ENCODE measurements at places on chromosomes 11 and 22.

- DNase-seq, result no peak
Observed at GRCh38 chr11:71443736-71444445, 4.3 kb downstream of the DHCR7 start.

DNA sequence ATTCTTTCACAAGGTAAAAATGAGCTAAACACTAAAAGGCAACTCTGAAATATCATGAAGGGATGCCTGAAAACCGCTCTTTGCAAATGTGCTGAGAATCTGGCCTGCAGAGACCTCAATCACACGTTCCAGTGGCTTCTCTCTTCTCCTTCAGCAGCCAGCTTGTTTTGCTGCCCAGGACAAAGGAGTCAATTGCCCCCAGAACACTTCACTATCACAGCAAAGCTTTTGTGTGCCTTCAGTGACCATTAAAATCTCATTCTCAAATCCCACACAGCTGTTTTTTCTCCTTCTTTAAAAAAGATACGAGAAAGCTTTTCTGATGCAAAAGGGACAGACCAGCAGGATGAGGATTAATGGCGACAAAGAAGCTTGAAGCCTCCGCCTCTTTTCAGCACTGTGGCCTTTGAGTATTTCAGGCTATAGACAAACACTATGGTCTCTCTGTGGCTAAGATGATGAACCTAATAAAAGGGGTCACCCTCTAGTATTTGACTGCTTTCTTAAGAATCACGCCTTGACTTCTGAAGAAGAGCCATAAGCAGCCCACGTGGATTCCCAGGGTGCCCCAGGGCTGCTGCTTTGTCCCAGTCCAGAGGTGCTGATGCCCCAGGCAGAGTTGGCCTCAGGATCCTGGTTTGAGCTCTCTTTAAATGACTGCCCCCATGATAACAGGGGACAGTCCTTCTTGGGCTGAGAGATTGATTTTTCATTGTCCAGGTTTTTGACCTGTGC is 33.4 kb upstream of the NRIP3 start:
- no peak for DNase-seq

DNA sequence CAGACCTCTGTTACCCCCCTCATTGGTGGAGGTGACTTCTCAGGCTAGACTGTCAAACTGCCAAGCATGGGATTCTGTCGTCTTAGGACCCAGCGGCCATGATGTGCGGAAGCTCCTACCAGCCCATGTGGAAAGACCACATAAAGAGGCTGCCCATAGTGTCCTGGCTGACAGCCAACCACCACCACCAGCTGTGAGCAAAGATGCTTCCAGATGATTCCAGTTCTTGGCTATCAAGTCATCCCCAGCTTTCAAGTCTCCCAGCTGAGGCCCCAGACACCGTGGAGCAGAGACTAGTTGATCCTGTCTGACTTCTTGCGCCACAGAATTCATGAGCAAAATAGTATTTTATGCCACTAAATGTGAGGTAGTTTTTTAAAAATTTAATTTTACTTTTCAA is 32.9 kb downstream of the SCUBE1 start:
- DNase-seq, result no peak

DNA sequence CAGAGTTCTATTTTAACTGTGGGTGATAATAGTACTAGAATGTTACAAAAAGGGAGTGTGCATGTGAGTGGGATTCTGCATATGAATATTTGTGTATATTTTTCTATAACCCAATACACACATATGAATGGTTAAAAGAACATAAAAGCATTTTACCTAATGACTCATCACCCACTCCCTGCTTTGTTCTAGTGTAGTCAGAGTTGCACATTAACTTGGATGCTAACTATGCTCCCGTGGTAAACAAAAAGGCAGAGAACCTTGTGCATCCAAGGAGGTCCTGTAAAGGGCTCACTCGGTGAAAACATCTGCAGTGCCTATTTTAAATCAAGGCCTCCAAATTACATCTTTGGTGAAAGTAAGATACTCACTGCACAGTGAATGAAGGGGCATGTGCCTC is 1289.4 kb downstream of the LRRC4C start:
- no peak for DNase-seq

- DNase-seq, result no peak
Observed at GRCh38 chr11:86473991-86474833, 99.5 kb downstream of the CCDC81 start.

DNA sequence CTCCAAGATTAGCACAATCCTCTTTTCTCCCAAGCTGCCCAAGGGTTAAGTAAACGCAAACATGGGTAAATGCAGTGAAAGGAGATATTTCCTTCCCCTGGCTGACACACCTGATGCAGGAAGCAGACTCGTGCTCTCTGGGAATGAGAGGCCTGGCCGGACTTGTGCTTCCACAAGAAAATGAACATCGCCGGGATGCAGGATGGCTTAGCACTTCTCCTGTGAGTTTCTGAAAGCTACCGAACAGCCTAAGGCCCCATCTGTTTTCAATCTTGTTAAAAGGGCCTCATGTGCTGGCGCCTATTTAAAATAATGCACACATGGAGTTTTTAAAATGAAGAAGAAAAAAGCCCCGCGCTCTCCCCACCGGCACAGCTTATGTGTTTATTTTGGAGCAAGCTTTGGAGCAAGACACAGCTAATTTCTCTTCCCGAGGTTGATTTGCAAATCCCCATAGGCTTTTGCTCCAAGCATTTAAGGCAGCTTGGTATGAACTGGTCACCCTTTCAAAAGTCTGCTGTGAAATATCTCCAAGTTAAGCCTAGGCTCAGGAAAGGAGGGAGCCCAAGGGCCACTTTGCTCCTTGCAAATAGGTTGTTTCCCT is 100.9 kb downstream of the SYN3 start:
- no peak for DNase-seq

DNA sequence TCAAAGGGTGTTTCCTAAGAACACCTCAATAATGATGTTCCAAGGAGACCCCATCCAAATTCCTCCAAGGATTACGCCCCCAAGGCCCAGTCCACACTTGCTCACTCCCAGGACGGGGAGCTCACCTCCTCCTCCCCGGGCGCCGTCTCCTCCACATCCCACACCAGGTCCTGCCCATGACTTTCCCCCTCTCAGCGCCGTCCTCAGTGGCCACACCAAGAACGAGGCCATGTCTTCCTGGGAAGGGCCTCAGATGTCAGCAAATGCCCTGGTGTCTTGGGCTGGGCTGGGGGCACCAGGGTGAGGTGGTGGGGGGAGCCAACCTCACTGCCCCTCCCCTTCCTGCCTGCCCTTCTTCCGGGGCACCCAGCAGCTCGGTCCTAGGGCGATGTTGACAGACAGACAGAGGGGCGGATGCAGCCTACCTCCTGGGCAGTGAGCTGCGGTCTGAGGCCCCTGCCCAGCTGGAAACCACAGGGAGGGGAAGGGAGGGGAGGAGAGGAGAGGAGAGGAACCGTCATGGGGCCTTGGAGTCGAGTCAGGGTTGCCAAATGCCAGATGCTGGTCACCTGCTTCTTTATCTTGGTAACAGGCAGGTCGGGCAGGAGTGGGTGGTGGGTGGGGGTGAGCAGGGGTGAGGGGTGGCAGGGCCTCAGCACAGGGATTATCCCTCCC is at the start of the genes C11orf21 and TSPAN32:
C11orf21 (minus strand) TSS at position 288 of the 675 bp plus-strand sequence; CDS start at position 178, 110 bp downstream.
TSPAN32 (plus strand) TSS at position 383 of the 675 bp plus-strand sequence; CDS start at position 520, 137 bp downstream.
- no peak for DNase-seq

GRCh38 chr11:63532799-63533475 is 3.7 kb upstream of the PLAAT4 start:
- no peak for DNase-seq

- DNase-seq, result no peak
Observed at GRCh38 chr11:110123003-110123402, 29.8 kb downstream of the ZC3H12C start.
